Stimulated activated CD4-positive, alpha-beta T cell treated with anti-CD3 and anti-CD28 coated beads, TNF-alpha, amount 100 ng/mL, for 4 hours (primary cell): ENCODE measurements at places on chromosomes 3 and 15.

DNA sequence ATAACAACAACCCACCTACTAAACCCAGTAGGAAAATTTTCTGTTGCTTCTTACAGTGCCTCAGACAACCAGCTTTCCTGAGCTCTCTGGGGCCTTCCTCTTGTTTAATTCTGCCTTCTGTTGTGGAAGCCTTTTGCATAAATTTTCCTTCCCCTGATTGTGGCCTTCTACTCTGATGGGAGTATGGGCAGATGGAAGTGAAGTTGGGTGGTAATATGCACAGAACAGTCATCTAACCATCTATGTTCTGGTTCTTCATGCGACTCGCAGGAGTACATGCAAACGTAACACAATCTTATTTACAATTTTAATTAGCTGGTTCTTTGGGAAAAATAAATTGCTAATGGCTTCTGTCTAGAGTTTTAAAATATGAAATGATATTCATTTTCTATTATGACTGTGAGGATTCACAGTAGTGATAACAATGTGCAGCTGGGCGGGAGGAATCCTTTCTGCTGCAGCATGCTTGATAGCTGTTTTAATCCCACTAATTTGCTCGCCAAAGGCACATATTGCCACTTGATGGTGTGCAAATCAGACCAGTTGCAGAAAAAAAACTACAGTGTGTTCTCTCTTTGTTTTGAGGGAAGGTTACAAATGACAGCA, 311.5 kb upstream of the ROPN1 start:
- no peak for DNase-seq

GRCh38 chr3:43534675-43535074, 87.1 kb downstream of the ANO10 start:
- no peak for DNase-seq

GRCh38 chr3:133862161-133862560, 33.5 kb downstream of the RAB6B start:
- DNase-seq: no peak

GRCh38 chr3:150345021-150345538, 63.0 kb upstream of the TSC22D2 start:
- no peak for DNase-seq

GRCh38 chr3:4768021-4768420, 211.2 kb upstream of the BHLHE40 start:
- DNase-seq: no peak

- DNase-seq: no peak
These were observed 12.8 kb upstream of the CSRNP1 start for GRCh38 chr3:39166134-39166710.

DNA sequence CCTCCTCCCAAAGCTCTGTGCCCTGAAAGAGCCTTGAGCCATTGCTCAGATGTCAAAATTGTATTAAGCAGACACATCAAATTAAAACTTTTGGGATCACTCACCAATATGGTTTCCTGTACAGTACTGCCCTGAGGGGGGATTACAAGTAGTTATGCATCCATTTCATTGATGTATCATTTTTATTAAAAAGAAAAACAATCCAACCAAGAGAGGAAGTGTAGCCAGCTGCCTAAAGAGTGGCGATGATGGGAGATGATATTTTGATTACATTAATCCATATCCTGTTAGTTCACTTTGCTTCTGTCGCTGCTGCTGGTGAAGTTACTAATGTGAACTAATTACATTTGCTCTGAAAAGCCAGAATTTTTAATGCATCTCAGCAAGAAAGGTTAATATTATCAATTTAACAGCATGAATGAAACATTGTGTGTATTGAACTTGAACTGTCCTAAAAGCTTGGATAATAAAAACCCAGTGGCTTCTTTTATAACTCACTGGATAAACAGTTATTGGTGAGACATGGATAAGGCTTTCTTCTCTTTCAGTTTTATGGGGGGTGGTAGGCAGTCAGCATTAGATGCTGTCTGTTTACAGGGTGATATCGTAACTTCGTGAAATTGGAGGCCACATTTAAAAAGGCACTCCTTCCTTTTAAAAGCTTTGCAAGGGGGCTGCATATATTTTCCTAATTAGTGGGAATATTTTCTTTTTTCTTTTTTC, 87.7 kb downstream of the IGF1R start:
- DNase-seq: no peak

DNA sequence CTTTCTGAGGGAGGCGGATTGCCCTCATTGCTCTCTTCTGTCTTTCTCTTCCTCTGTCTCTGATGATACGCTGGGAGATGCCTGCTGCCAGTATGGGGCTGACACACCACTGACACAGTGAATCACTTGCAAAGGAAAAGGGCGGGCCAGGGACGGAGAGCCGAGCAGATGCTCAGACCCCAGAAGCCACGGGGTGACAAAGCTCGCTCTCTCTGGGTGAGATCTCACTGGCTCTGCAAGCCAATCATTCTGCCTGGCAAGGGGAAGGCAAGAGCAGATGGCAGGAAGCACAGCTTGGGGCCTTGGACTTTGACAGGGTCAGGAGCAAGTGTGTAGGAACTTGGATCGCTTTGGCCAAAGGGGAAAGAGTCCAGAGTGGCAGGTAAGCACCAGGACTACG, 198.7 kb downstream of the NTRK3 start:
- no peak for DNase-seq

DNA sequence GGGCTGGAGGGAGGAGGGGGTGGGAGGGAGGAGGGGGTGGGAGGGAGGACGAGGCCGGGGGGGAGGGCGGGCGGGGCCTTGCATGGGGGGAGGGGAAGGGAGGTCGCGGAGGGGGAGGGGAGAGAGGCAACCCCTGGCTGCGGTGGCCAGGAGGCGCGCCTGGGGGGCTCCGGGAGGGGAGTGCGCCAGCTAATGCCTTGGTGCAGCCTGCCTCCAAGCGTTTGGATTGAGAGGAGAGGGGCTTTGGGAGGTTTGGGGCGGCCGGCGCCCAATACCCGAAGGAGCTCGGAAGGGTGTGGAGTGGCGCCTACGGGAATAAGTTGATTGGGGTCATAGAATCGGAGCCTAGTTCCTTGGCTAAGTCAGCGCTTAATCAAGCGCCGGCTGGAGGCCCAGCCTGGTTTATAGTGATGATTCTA, 557 bp downstream of the TFG start:
- peak; percentile 18 for DNase-seq

- DNase-seq: peak; percentile 83
These were observed 600 bp upstream of the USP3 start for GRCh38 chr15:63503739-63504246.

DNA sequence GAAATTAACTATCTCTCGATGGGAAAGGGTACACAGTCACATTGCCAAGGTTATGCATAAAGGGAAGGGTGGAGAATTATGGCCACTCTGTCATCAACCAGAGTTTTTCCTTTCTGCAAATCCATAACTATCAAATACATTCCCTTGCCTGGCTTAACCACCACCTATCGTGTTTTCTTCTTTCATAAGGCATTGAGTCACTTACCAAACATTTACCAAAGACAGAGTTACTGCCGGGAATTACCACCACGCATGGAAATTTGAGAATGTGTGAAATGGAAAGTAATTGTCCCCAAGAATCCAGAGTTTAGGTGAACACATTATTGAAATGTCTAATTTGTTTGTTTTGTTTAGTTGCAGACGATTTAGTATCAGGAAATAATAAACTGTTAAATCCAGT, 134.3 kb upstream of the LRRN1 start:
- no peak for DNase-seq

DNA sequence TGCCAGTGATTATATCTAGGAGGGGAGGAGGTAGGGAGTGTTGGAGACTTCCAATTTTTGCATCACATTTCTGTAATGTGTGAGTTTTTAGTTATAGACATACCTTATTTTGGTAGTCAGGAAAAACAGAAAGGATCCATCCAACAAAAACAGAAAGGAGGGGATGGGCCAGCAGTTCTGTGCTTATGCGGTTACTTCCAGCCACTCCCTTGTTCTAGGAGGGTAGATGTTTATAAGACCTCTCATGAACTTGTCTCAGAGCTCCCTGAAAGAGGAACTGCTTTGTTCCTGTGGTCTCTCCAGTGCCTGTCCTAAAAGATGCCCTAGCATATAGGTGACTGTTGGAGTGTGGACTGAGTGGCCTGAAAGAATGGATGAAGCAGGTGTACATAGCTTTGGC, 323.3 kb downstream of the CACNA2D3 start:
- DNase-seq: no peak

DNA sequence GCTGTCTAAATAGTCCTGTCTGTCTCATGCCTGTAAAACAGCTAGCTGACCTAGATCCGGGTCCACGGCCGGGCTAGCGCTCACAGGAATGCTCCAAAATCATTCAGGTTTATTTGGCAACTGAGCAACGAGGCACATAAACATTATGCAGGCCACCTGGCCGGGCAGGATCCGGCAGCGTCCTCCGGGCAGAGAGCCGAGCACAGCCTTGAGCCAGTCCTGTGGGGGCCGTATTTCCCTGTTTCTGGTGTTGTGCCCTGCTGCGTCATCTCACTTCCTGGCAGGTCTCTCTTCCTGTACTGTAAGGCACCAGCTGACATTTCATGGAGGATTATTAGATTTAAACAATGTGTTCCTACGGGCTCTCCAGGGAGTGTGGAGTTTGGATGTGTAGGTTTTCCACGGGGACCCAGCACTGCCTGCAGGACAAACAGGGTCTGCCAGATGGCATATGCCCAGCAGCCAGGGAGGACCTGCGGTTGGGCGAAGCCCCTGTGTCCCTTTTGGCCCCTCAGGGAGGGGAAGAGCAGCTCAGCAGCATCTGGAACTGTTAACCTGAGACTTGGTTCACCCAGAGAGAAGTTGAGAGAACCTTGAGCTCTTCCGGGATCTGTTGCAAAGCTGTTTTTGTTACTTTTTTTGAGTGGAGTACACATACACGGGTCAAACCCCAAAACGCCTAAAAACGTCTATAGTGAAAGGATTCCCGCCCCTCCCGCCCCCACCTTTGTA, 16.6 kb upstream of the LRRK1 start:
- DNase-seq: no peak

DNA sequence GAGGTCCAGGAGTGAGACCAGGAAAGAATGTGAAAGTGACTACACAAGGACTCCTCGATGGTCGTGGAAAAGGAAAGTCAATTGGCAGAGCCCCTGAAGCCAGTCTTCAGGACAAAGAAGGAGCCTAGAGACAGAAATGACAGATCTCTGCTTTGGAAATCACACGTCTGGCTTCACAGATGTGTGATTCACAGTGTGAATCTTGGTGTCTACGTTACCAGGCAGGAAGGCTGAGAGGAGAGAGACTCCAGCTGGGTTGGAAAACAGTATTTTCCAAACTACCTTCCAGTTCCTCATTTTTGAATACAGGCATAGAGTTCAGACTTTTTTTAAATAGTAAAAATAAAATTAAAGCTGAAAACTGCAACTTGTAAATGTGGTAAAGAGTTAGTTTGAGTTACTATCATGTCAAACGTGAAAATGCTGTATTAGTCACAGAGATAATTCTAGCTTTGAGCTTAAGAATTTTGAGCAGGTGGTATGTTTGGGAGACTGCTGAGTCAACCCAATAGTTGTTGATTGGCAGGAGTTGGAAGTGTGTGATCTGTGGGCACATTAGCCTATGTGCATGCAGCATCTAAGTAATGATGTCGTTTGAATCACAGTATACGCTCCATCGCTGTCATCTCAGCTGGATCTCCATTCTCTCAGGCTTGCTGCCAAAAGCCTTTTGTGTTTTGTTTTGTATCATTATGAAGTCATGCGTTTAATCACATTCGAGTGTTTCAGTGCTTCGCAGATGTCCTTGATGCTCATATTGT, 6.0 kb downstream of the CCR2 start:
- no peak for DNase-seq

DNA sequence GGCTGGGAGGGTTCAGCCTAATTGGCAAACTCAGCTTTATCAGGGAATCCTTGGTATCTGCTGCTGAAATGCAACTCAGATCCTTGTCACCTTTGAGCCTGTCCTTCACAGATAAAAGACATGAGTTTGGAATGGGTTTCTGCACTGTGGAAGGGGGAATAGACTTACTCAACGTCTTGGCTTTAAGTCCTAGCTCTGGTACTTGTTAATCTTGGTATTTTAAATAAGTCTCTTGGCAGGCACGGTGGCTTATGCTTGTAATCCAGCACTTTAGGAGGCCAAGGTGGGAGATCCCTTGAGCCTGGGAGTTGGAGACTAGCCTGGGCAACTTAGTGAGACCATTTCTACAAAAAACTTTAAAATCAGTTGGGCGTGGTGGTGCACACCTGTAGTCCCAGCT, 55.1 kb upstream of the ATOSA start:
- DNase-seq: no peak

- no peak for DNase-seq
These were observed 161.3 kb downstream of the EPHB1 start for GRCh38 chr3:134956395-134956794.

DNA sequence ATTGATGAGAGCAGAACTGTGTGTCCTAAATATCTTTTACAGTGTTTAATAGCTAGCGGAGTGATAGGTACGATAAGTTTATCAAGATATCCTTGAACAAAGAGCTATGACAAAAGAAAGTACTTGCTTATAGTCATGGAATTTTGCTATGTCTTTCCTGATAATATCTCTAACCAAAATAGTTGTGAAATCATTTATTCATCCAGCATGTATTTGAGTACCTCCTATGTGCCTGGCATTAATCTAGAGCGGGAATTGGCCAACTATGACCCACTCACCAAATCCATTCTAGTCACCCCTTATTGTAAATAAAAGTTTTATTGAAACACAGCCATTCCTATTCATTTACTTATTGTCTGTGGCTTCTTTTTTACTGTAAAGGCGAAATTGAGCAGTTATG, 46.6 kb downstream of the ZFAND6 start:
- DNase-seq: no peak

- DNase-seq: no peak
These were observed 57.4 kb upstream of the BDH1 start for GRCh38 chr3:197613199-197613598.

GRCh38 chr15:63436341-63436740, 54.7 kb upstream of the CA12 start:
- DNase-seq: no peak

DNA sequence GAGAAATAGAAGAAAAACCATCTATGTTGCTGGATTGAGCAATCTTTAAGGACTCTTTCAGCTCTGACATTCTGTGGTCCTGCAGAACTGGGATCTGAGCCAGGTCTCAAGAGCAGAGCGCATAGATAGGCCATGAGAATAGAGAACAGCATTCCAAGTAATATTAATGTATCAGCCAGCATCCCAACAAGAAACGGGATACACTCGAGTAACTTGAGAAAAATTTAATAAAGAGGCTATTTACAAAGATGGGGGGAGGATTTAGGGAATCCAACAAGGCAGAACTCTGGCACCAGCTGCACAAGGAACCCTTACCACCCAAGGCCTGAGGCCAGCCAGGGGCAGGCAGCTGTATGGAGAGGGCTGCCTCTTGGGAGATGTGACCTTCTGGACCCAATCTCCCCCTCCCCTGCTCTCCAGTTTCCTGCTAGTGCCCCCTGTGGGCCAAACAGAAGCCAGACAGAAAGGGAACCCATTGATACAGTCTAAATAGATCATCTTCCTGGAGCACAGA, 8.2 kb downstream of the TMOD2 start:
- DNase-seq: no peak

GRCh38 chr3:28042707-28043106, 198.7 kb upstream of the CMC1 start:
- DNase-seq: no peak

DNA sequence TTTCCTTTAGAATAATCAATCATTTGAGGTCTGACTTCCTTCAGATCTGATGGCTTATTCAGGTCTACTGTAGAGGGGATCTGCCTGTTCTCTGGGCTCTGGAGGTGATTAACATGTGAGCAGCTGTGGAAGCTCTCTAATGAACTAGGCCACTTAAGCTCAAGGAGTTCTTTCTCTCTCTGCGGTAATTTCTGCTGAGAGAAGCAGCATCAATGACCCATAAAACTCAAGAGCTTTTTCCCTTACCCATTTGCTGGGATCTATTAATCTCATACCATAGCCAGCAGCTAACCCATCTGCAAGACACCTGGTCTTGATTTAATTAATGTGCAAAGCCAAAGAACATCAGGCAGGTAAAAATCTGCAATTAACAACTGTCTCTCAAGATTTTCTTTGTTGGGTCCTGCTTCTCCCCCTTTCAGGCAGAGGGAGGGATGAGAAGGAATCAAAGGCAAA, 73.2 kb upstream of the DLG1 start:
- DNase-seq: no peak
